ENCODE measurements at places on chromosomes 16 and 17. TPM values are rescaled to one million over a fixed set of nuclear protein-coding genes. Genes with fewer than 3 reads are reported as not detected.

The SMIM36 gene
- total RNA-seq = not detected

The ABCA8 gene
- 34.0 TPM for total RNA-seq

The FTO gene
- 75.6 TPM for total RNA-seq

The TBX6 gene
- 1.4 TPM for total RNA-seq

The HP gene
- 94.2 TPM for total RNA-seq

The MEOX1 gene
- total RNA-seq = 1.5 TPM

The HS3ST2 gene
- total RNA-seq = 9.6 TPM

The PPY gene
- total RNA-seq = not detected

DNA sequence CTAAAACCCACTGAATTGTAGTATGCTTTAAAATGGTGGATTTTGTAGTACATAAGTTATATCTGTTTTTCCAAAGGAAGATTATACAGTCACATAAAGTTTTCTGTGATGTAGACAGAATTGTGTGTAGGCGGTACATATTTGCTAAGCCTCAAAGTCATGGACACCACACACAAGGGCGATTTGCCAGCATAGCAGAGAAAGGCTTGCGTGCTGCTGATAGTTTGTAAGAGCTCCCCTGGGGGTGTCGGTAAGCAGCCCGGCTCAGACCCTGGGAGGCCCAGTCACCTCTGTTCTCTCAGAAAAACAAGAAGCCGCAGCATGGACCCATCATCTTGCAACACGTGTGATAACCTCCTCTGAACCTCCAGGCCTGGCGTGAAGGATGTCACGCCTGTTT lies 38.3 kb upstream of the AKTIP start:
- DNase-seq = no peak

DNA sequence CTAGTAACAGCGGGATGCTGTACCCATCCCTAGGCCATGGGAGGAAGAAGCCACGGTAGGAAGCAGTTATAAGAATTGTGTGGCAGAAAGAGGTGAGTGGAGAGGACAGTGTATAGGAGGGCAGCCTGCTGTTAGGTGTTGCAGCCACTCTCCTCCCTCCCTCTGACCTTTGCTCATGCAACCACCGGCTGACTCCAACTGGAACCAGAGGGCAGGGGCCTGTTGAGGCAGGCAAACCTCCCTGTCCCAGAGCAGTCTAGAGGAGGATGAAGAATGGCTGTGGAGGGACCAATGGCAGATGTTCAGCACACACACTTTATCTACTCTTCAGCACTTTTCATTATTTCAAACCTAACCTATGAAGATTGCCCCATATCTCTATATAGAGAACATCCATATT lies 2.2 kb downstream of the TXNL4B start:
- no peak for DNase-seq

GRCh38 chr16:57940382-57940966 lies 30.5 kb downstream of the CNGB1 start:
- no peak for DNase-seq

DNA sequence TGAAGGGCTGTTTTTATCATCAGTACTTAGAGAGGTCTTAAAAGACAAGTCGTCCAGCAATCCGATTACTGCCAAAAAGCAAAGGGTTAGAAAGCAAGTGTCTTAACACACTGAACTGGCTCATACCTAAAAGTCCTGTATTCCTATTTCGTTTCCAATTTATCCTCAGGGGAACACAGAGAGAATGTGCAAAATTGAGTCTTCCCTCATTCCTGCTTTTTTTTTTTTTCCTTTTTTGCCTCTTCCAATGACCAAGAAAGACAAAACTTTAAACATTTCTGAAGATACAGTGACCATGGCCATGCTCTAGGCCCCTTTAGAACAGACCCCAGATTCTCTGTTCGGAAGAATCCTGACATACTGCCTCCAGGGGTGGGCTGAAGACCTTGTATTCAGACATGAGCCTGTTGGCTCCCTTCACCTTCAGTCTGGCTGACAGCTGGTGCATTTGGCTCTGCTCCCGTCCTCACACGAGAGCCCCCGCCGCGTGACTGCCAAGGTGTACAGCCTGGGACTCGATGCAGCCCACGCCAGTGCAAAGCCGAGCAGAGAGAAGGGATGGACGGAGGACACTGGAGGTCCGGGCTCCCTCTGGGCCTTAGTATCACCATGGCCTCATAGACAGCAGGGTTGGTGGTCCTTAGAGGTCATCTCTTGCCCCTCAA lies 47.0 kb downstream of the COTL1 start:
- no peak for DNase-seq

DNA sequence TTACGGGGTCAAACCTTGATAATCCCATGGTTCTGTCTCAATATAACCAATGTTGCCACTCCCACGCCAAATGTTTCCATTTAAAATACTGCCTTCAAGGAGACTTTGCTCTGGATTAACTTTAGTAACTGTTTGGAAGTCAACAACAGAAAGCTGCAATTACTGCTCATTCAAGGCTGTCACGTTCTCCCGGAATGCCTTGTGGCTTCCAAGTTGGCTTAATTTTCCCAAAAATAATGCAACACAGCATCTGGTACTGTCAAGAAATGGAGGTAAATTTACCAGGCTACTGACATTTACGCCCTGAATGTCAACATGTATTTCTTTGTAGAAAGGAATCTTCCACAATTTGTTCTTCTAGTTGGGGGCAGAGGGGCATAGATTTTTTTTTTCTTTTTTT lies 38.2 kb downstream of the GPRC5B start:
- no peak for DNase-seq

GRCh38 chr17:73068322-73069153 lies 23.9 kb downstream of the SLC39A11 start:
- no peak for DNase-seq

DNA sequence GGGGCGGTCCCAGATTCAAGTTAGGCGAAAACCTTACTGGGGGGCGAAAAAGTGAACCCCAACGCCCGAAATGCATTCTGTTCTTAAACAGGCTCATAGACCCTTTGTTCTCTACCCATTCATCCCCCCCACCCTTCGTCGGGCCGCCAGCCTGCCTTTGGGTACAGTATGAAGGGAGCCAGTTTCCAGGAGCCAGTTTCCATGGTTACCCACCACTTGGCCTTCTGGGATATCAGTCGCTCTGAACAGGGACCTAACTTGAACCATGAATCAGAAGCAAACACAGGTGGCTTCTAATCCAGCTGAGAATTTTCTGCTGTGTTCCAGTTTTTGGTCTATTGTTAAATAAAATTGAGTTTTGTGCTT lies 532 bp downstream of the DHX40 start:
- DNase-seq = peak; percentile 66

DNA sequence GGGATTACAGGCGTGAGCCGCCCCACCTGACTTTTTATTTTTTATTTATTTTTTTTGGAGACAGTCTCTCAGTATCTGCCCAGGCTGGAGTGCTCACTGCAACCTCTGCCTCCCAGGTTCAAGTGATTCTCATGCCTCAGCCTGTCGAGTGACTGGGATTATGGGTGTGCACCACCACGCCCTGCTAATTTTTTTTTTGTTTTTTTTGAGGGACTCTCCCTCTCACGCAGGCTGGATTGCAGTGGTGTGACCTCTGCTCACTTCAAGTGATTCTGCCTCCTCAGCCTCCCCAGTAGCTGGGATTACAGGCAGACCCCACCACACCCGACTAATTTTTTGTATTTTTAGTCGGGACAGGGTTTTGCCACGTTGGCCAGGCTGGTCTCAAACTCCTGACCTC lies 7.7 kb downstream of the ZNF207 start:
- DNase-seq = no peak

GRCh38 chr17:43445009-43445589 lies 38.7 kb upstream of the DHX8 start:
- DNase-seq = no peak
